ENCODE measurements at places on chromosomes 5 and 9.

- DNase-seq, result peak; percentile 36
Observed at GRCh38 chr5:94021246-94021645, 279.8 kb upstream of the POU5F2 start.

DNA sequence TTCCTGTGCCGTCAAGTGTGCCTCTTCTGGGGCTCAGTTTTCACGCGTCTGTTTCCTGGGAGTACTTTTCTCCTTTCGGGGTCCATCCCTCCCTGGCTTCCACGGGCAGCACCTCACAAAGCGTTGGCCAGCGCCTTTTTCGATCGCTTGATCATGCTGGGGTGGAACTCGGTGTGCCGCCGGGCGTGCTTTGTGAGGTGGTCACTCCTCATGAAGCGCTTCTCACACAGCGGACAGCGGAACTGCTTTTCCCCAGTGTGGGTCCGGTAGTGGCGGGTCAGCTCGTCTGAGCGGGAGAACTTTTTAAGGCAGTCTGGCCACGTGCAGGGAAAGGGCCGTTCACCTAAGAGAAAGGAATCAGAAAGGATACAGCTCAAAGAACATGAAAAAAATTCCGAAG, 26.8 kb downstream of the KLF9 start:
- DNase-seq, result no peak

DNA sequence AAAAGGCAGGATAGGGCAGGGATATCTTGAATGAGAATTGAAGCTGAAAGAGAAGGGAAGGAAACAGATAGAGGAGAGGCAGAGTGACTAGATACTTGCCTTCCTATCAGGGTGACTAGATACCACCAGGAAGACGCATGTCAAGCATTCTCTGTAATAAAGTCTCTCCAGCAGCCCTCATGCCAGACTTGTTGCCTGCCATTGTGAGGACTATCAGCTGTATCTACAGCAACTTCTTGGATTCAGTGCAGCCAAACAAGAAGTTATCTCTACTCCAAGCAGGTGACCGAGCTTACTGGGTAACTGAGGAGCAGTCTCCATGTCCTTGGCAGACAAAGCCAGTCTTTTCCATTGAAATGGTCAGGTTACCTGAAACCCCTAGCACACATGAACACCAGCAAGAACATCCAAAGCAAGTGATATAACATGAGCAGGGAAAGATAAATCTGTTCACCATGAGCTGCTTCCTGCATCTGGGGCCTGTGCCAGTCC, 9.3 kb downstream of the SH3RF2 start:
- DNase-seq, result no peak

- no peak for DNase-seq
Observed at GRCh38 chr9:5873439-5873838, 17.2 kb upstream of the MLANA start.

- no peak for DNase-seq
Observed at GRCh38 chr9:78618735-78619134, 321.8 kb downstream of the PSAT1 start.

DNA sequence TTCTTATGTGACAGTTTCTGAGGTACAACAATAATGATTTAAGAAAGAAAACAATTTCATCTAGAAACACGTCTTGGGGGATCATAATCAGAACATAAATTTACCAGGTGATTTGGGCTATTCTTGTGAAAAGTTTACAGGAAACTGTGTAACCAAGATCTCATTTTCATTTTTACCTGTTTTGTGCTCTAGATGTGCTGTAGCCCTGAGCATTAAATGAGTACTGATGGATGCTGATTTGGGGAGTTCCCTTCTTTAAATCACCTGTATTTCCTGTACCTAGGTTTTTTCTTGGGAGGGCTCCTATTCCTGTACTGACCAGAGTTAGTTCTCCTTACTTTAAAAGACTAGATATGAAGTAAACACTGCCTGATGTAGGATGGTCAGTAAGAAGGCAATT, 12.7 kb downstream of the MATR3 start:
- no peak for DNase-seq

GRCh38 chr5:95730011-95730700, 980 bp upstream of the RHOBTB3 start:
- DNase-seq, result no peak

DNA sequence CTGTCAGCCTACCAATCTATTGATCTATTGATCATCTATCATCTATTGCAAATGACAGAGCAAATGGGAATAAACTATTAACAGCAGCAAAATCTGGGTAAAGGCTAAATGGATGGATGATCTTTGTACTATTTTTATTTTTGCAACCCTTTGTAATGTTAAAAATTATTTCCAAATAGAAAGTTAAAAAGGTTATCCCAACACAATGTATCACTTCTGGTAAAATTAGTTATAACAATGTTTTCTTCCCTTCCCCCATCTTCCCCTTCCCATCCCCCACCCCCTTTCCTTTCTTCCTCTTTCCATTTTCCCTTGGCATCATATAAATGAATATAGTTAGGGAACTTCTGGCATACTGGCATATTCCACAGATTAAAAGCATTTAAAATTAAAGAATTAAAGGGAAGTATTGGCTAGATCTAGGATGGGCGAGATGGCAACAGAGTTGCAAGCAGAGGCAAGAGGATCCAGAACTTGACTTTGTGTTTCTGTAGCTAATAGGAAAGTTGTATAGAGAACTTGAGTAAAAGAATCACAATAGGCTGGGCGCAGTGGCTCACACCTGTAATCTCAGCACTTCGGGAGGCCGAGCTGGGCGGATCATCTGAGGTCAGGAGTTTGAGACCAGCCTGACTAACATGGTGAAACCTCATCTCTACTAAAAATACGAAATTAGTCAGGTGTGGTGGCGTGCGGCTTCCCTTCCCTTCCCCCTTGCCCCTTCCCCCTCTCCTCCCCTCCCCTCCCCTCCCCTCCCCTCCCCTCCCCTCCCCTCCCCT, 66.6 kb upstream of the TAF11L2 start:
- DNase-seq, result no peak

- no peak for DNase-seq
Observed at GRCh38 chr5:32542216-32543059, 42.9 kb upstream of the SUB1 start.

DNA sequence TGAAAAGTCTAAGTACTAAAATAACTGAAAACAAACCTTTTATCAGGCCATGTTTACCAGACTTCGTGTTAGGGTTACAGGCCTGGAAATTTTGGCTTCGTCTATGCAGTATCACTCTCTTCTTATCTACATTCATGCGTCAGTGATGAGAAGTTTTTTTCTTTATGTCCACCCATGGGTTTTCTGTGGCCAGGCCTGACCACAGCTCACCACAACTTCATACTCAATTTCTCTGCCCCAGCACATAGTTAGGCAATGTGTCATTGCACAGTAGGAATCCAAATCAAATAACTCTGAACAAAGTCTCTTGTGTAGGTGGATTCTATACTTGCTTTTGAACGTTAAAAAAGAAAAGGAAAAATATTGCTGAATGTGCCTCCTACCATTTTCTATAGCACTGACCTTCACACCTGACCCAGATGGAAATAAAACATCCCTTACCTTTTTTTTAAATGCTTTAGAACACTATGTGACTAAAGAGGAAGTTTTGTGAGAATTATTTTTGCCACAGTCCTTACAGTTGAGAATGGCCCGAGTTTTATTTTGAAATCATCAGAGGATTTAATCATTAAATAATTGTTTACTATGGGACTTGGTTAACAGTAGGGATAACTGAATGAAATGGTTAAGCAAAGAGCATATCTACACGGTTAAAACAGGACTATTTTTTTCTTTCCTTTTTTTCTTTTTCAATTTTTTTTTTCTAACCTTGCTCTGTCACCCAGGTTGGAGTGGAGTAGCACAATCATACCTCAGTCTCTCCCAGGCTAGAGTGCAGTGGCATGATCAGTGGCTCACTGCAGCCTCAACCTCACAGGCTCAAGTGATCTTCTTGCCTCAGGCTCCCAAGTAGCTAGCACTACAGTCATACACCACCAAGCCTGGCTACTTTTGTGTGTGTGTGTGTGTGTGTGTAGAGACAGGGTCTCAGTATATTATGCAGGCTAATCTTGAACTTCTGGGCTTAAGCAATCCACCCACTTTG, 1247.0 kb upstream of the ACO1 start:
- no peak for DNase-seq

DNA sequence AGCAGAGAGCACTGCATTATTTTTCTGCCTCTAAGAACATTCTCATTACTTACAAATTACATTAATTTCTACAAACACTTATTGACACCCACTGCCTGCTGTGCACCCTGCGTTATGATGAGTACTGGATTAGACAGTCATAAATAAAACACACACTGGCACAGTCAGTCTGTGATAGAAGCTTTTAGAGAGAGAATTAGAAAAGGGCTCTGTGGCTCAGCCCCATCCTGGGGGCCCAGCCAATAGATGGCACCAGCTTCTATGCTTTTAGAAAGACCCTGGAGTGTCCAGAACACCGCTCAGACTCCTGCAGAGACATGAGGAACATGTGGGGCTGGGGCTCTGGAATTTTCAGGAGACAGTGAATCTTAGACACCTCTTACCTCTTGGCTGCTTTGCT, 61.0 kb upstream of the RAPGEF1 start:
- DNase-seq, result no peak

- no peak for DNase-seq
Observed at GRCh38 chr9:111037708-111038330, 451 bp downstream of the LPAR1 start.

GRCh38 chr5:83026930-83027687, 50.1 kb downstream of the TMEM167A start:
- no peak for DNase-seq

DNA sequence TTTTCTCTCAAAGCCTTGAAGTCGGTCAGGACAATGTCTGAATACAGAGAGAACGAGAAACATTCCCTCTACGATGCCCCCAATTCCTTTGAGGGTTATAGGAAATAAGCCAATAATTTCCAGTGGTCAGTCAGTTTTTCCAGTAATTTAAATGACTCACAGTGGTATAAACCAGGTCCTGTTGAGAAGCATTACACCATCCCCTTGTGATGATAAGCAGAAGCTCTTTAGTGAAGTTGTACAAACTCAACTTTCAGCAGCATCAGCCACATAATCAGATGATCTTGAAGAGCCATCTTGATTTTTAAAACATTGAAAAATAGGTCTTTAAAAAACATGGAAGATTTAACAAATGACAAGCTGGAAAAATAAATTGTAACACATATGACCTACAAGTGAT, 173.9 kb upstream of the ZNF462 start:
- no peak for DNase-seq

GRCh38 chr9:96391021-96391765, 7.7 kb upstream of the SLC35D2 start:
- no peak for DNase-seq

DNA sequence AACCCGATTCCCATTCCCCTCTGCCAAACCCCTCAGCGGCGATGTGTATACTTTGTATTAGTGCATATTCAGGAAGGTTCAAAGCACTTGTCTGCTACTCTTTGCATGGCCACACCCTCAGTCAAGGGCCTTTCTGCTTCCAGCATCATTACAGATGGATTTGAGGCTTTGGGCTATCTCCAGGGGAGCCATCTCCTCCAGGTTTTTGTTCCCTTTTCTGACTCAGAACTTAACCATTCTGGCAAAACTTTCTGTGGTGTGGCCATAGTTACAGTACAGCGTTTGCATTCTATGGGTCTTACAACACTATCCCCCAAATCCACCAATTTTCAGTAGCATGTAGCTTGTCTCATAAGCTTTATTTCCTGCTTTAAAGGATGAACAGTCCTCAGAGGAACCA, 36.0 kb upstream of the SVEP1 start:
- no peak for DNase-seq

DNA sequence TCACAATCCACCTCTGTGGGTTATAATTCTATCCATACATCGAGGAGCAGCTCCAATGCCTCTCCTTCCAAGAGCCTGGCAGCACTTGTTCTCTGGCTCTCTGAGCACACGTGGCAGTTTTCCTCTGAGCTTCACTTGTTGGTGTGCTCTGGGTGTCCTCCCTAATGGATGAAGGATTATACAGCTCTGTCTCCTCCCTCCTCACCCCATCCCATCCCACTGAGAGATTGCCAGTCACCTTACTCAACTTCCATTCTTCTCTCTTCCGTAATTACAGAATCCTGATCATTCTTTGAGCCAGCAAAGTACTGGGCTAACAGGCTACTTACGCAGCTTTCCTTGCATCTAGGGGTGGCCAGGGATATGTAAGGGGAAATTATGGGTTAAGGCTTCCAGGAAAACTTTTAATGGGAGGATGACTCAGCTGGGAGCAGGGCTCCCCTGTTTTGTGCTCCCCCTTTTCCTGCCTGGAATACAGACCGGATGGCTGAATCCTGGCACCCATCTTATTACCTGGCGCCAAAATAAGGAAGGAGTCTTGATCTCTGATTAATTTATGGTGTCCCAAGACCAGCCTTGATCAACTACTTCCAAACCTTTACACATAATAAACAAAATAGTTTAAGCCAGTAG, 6.3 kb upstream of the CCDC69 start:
- no peak for DNase-seq

DNA sequence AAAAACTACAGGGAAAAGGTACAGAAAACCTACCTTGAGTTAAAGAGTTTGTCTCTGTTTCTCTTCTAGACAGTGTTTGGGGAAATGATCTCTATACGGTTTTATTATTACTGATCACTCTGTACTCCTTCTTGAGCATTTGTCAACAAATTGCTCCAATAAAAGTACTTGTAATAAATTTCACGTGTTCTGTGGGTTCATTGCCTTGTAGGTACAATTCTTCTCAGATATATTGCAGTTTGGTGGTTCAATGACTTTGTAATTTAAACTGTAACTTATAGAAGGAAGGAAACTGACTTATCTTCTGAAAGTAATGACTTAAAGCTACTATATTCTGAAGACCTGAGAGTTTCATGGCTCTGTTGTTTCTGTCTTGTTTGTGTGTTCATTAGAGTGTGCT, 319.9 kb upstream of the PCSK5 start:
- DNase-seq, result no peak

DNA sequence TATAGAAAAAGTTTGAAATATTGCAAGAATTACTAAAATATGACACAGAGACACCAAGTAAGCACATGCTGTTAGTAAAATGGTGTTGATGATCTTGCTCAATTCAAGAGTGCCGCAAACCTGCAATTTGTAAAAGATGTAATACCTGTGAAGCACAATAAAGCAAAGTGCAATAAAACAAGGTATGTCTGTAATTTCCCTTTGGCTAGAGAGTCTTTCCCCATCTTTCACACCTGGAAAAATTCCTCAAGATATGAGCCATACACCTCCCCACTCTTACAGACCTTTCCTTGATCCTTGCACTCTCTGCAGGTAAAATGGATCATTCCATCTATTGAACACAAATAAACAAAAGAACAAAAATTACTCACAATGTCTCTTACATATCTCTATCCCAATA, 597.8 kb downstream of the EFNA5 start:
- DNase-seq, result no peak

DNA sequence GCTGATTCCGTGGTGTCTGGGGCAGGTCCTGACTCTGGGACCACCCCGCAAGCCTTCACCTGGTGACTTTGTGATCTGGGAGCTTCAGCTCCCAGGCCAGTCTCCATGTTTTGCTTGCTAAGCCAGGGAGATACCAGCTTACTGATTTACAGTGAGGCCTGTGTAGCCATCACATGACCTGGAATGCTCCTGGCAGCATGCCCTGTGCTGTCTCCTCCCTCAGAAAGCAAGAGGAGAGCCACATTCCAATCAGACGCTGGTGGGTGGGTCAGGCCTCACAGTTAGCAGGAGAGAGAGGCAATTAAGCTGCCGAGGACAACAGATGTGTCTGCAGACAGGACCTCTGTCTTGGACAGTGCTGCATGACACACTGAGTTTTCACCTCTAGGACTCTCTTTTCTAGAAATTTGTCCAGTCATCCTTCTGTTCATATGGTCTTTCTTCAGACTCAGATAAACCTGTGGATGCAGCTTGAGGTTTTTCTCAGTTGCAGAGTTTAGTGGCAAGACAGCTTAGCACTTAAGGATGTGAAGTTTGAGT, 24.4 kb upstream of the GRPEL2 start:
- DNase-seq, result peak; percentile 63
